Endothelial cell of umbilical vein (primary cell): ENCODE measurements at places on chromosomes 3 and 15. TPM values are rescaled to one million over a fixed set of nuclear protein-coding genes. Genes with fewer than 3 reads are reported as not detected.
A peak's percentile ranks its signal among the peaks of the same experiment; 100 is the strongest.

Gene EIF2A
- polyA plus RNA-seq = 55.3 and 85.2 TPM in 2 replicates

Gene SLC25A20
- polyA plus RNA-seq = 8.6 and 11.0 TPM in 2 replicates

Gene KLHL18
- polyA plus RNA-seq = 51.6 and 58.1 TPM in 2 replicates

Gene CXCR6
- polyA plus RNA-seq = not detected in 2 replicates

Gene GPR62
- 0.04 TPM in 1 of 2 replicates, not detected in the other for polyA plus RNA-seq

Gene SLC9C1
- not detected in 2 replicates for polyA plus RNA-seq

Gene STAB1
- 369 and 413 TPM in 2 replicates for polyA plus RNA-seq

Gene SCN11A
- 0.05 and 0.06 TPM in 2 replicates for polyA plus RNA-seq

Gene ST6GAL1
- polyA plus RNA-seq = 61.2 and 63.9 TPM in 2 replicates

Gene ANAPC13
- 32.2 and 48.4 TPM in 2 replicates for polyA plus RNA-seq

Gene MKRN2
- 28.0 and 29.9 TPM in 2 replicates for polyA plus RNA-seq

Gene FBXW12
- polyA plus RNA-seq = not detected in 2 replicates

GRCh38 chr3:153379516-153379915 is 217.5 kb downstream of the RAP2B start:
- no peaks in the 10 kb centered on the region for H3K36me3 ChIP-seq
- H3K27ac ChIP-seq = no peak overlapping the region
- no peak overlapping the region for H3K4me3 ChIP-seq

DNA sequence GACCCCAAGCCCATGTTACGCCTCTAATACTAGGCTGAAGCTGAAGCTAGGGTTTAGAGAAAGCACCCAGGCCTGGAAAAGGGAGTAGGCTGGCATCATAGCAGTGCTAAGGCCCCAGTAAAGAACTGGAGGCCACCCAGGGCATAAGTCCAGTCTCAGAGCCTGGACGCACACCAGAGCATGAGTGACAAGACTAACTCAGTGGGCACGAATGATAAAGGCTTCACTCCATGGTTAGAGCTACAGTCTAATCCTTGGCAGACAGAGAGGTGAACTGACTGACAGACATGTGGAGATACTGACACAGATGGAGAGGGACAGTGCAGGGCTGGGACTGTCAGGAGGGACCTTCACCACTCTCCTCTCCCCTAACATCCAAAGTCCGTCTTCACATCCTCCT is 139.8 kb downstream of the KCNMB2 start:
- H3K4me1 ChIP-seq = no peaks in the 10 kb centered on the region
- no peak for DNase-seq
- no peak overlapping the region for H3K4me3 ChIP-seq
- H3K36me3 ChIP-seq = no peaks in the 10 kb centered on the region

- DNase-seq = no peak
- no peak overlapping the region for H3K4me3 ChIP-seq
- H3K36me3 ChIP-seq = no peaks in the 10 kb centered on the region
- H3K27me3 ChIP-seq = no peaks in the 10 kb centered on the region
Observed at GRCh38 chr3:175002732-175003143, 143.6 kb downstream of the NAALADL2 start.

GRCh38 chr15:49438962-49439631 is 16.1 kb downstream of the FGF7 start:
- peak; percentile 43 for DNase-seq
- H3K27me3 ChIP-seq = no peaks in the 10 kb centered on the region
- H3K36me3 ChIP-seq = no peaks in the 10 kb centered on the region
- no peak overlapping the region for H3K4me3 ChIP-seq
- no peak overlapping the region for H3K27ac ChIP-seq

DNA sequence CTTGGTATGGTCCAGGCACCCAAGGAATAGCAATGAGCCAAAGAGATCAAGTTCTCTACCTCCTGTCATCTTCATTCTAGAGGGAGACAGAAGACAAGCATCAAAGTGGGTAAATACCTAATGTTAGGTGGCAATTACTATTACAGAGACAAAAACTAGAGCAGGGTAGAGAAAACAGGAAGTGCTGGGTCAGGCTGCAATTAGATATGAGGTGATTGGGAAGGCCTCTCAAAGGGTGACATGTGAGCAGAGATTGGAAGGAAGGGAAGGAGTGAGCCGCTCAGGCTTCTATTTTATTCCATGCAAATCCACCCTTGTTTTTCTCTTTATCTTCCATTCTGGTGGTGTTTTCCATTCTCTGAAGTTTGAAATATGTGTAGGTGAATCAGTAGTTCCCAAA is 37.4 kb downstream of the EBLN2 start:
- H3K27ac ChIP-seq = no peak overlapping the region
- H3K36me3 ChIP-seq = no peaks in the 10 kb centered on the region
- DNase-seq = no peak
- no peaks in the 10 kb centered on the region for H3K27me3 ChIP-seq

- H3K27ac ChIP-seq = no peak overlapping the region
- H3K4me3 ChIP-seq = no peak overlapping the region
- peaks cover 24% of the 10 kb centered on the region for H3K4me1 ChIP-seq
- no peak for DNase-seq
- no peaks in the 10 kb centered on the region for H3K27me3 ChIP-seq
Observed at GRCh38 chr3:149815321-149815720, 2.3 kb downstream of the RNF13 start.

- no peaks in the 10 kb centered on the region for H3K27me3 ChIP-seq
- peaks cover 11% of the 10 kb centered on the region for H3K4me1 ChIP-seq
- no peak overlapping the region for H3K4me3 ChIP-seq
- H3K36me3 ChIP-seq = no peaks in the 10 kb centered on the region
Observed at GRCh38 chr3:8932507-8932906, 30.8 kb downstream of the RAD18 start.

GRCh38 chr15:56248311-56248992 is 4.8 kb upstream of the RFX7 start:
- peak; percentile 8 for DNase-seq
- peaks cover 12% of the 10 kb centered on the region for H3K4me1 ChIP-seq
- H3K27ac ChIP-seq = no peak overlapping the region
- peaks cover 13% of the 10 kb centered on the region for H3K27me3 ChIP-seq

- DNase-seq = no peak
- H3K36me3 ChIP-seq = no peaks in the 10 kb centered on the region
- no peaks in the 10 kb centered on the region for H3K27me3 ChIP-seq
- H3K4me3 ChIP-seq = no peak overlapping the region
Observed at GRCh38 chr15:46489276-46489675, 854.4 kb downstream of the SQOR start.

GRCh38 chr3:195210266-195210973 is 60.5 kb downstream of the XXYLT1 start:
- no peaks in the 10 kb centered on the region for H3K36me3 ChIP-seq
- DNase-seq = peak; percentile 89
- peak overlapping the region; percentile 58 for H3K27ac ChIP-seq
- no peaks in the 10 kb centered on the region for H3K27me3 ChIP-seq
- no peak overlapping the region for H3K4me3 ChIP-seq

DNA sequence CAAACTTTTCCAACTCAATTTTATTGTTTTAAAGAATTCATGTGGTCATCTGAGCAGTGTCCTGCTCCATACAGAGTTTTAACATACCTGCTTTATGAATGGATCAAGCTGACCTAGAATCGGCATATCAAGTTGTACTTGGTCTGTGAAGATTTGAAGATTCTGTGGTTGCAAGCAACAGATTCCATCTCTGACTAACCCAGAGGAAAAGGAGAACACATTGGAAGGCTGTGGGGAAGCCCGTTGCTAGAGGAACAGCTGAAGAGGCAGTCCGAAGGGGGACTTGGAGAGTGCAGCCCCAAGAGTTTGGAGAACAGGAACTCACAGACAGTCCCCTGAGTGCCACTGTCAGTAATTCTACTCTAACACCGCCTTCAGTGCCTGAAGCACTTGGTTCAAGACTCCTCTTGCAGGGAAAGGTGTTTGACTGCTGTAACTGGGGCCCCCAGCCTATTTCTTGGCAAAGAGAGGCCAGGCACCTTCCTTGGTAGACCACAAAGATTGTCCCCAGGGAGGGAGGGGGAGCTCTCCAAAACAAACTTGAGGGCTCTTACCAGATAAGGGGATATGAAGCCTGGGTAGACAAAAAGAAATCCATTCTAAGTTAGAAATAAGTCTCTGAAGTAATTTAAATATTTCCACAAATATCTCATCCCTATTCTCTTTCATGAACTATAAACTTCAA is 88.8 kb downstream of the LARS2 start:
- no peaks in the 10 kb centered on the region for H3K36me3 ChIP-seq
- DNase-seq = no peak
- no peaks in the 10 kb centered on the region for H3K4me1 ChIP-seq
- H3K27ac ChIP-seq = no peak overlapping the region
- H3K27me3 ChIP-seq = no peaks in the 10 kb centered on the region

- no peaks in the 10 kb centered on the region for H3K27me3 ChIP-seq
- no peaks in the 10 kb centered on the region for H3K4me1 ChIP-seq
- no peak overlapping the region for H3K4me3 ChIP-seq
- H3K27ac ChIP-seq = no peak overlapping the region
- DNase-seq = no peak
Observed at GRCh38 chr3:6680119-6680806, 180.7 kb upstream of the GRM7 start.
